ENCODE measurements at places on chromosomes 5 and 9. TPM values are rescaled to one million over a fixed set of nuclear protein-coding genes. Genes with fewer than 3 reads are reported as not detected.

The ENG gene
- polyA plus RNA-seq: 23.3 TPM

The TXNDC15 gene
- 124 TPM for polyA plus RNA-seq

The ACSL6 gene
- polyA plus RNA-seq: not detected

DNA sequence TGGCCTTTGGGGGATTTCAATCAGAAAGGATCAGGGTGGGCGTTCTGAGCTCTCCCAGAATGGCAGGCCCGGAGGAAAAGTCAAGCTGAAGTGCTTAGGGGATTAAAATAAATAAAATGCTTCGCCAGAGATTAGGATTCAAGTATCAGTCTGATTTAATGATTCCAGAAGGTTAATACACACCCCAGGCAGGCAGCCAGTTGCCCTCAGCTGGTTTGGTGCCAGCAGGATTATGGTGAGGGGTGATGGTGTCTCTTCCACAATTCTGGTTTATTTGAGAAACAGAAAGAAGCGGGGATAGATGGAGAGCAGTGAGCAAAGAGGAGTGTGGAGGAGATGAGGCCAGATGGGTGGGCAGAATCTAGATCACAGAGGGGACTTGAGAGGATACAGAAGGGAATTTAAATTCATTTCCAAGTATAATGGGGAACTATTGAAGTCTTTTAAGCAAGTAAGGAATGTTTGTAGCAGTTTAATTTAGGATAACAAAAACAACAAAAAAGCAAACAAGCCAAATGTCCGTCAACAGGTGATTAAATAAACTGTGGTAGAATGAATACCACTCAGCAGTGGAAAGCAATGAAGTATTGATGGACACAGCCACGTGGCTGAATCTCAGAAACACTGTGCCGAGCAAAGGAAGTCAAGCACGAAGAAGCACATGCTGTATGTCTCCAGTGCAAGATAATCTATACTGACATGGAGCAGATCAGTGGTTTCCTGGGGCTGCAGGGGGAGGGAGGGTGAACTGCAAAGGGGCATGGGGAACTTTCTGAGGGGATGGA, 297.7 kb downstream of the MSX2 start:
- DNase-seq: no peak

DNA sequence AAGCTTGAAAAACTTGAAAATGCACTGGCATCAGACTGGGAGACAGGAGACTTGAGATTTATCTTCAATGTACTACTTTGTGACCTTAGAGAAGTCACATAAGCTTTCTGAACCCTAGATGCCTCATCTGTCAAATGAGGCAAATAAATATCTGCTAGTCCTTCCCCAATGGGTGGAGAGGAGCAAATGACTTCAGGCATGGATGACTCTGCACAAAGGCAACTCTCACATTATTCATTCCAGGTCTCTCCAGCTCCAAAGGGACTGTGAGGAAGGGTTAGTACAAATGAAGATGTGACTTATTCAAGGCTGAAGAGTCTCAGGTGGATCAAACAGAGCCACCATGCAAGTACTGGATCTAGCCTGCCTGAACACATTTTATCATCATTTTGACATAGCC, 228.7 kb downstream of the SLIT3 start:
- DNase-seq: no peak

DNA sequence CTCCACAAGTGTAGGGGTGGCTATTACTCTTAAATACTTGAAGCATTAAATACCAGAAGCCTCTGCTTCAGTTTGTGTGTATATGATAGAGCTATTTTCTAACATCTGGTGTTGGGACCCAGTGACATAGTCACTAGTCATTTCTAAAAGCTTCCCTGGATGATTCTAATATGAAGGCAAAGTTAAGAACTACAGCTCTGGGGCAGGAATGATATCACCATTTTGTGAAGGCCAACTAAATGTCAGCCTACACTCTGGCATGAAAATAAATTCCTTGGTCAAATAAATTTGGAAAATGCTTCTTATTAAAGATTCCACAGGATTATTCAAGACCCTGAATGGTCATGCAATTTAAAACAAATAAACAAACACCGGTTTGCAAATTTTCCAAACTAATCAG, 197.7 kb downstream of the PLK2 start:
- DNase-seq: peak; percentile 37

DNA sequence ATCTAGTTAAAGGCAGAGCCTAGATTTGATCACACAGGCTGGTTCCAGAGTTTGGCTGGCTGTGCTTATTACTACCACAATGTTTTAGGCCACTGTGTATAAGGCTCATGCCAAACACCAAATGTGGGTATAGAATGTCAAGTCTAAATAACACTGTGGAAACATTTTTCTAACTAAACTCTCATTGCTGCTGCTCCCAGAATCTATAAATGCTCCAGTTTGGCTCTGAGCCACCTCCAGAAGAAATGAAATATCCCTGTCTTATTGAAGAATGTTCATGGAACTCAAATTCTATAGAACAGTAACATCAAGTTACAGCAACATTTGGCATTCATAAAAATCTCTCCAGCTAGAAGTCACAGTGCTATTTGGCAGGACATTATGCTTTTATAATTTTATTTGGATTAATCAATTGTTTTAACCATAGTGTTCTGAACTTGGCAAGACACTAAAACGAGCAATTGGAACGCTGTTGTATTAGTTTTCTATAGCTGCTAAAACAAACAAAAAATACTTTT, 178.1 kb upstream of the COX7C start:
- no peak for DNase-seq

DNA sequence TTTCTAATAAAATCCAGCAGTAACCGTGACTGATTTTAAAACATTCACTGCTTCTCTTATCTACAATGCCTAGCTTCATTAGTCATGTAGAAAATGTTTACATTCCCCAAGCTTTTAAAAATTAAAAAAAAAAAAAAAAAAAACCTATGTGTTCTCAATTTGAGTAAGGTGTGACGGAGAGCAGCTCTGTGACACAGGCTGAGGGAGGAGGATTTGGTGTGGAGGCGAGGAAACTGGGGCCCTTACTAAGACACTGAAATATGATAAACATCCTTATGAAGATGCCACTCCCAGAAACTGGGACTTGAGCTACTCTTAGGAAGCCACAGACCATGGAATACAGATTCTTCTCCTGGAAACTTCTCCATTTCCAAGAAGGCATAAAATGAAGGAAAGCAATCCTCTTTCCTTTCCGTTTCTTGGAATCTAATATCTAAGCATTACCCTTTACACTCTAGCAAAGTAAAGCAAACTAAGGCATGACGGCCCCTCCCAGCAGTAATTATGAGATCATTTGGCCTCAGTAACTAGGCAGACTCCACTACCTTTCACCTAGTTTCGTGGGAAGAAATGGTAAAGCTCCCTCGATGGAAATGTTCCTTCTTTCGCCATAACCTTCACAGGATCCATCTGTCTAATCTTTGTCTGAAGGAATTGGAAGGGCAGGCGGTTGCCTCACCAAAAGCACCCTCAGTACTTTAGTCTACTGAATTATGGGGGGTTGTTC, 23.5 kb downstream of the GRAMD2B start:
- DNase-seq: peak; percentile 94

- no peak for DNase-seq
Observed at GRCh38 chr5:139023286-139023685, 148.2 kb upstream of the LRRTM2 start.

DNA sequence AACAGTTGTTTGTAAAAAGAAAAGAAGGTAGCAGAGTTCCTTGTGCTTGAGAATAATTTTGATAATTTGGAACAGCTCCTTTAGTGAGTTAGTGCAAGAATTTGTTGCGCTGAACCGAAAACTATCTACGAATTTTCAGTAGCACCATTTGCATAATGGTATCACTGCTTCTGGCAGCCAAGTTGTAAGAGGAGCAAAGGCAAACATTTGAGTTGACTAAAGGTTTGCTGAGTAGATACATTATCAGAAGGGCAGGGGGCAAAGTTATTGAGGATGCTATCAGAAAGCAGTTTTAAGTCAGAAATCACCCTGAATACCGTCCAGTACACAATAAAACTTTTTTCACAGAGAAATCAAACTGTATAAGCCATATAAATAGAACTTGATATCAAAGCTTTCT, 181.5 kb upstream of the MOCS2 start:
- DNase-seq: no peak

DNA sequence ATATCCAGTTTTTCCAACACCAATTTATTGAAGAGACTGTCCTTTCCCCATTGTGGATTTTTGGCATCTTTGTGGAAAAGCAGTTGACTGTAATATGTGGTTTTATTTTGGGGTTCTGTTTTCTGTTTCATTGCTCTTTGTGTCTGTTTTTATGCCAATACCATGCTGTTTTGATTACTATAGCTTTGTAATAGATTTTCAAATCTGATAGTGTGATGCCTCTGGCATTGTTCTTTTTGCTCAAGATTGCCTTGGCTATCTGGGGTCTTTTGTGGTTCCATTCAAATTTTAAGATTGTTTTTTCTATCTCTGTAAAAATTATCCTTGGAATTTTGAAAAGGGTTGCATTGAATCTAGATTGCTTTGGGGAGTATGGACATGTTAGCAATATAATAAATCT, 99.5 kb downstream of the NDUFAF2 start:
- DNase-seq: no peak

DNA sequence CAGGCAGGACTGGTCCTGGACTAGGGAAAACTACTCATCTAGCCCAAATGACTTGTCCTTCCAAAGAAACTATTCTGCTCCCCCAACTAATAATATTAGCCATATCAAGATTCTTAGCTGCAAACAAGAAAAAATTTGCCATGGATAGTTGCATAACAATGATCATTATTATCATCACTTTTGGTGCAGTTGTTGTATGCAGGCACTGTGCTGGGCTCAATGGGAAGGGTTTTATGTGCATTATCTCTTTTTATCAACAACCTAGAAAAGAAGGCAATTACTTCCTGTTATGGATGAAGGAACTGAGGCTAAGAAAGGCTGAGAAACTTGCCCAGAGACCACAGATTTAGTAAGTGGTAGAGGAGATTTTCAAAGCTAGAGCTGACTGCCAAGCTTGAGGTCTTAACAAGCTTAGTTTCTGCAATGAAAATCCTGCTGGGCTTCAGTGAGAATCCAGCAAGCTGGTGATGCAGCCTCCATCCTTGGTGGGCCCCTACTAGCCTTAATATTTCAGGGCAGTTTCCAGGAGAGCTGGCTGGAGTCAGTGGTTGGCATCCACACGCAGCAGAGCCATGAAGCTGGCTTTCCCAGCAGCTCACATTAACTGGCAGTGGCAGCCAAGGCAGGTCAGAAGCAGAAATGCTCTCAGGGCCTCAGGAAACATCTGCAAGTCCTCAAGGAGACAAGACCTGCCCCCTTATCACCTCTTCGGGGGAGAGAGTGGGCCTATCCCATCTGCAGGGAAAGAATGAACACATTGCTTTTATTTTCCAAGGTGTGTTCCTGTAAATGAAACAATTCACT, 20.5 kb upstream of the MEGF9 start:
- no peak for DNase-seq

DNA sequence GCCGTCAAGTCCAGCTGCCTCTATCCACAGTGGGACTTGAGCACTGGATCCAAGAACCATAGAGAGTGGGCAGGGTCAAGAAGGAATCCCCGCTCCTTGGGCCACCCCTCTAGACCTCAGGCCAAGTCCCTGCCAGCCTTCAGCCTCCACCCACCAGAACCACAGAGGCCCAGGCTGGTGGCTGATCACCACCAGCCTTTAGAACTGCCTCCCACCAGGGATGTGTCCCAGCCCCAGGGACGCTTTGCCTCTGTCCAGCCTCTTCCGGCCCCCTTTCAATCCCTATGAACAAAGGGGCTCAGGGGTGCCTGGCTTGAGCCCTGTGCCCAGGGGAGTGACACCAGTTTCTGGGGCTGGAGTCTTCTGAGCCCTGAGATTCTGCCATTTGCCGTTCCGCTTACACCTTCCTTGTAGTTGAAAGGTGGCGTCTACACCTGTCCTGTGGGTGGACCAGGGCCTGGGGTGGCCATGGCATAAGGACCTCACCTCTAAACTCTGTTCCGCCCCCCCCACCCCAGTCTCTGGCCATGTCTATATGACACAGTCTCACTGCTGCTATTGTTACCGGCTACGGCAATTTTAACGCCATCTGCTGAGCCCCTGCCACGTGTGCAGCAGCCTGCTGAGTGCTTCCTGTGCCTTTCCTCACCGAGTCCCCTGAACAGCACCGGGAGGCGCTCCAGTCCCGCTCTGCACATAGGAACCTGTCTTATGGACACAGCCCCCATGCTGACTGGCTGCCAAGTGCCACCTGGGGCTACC, 35.7 kb upstream of the ORM1 start:
- no peak for DNase-seq

GRCh38 chr5:127415034-127415433, 102.4 kb upstream of the PRRC1 start:
- DNase-seq: no peak

- DNase-seq: no peak
Observed at GRCh38 chr9:35664531-35665470, at the start of gene ARHGEF39. Gene ARHGEF39 (minus strand): TSS chr9:35665195. CDS start chr9:35665169, 26 bp downstream.

DNA sequence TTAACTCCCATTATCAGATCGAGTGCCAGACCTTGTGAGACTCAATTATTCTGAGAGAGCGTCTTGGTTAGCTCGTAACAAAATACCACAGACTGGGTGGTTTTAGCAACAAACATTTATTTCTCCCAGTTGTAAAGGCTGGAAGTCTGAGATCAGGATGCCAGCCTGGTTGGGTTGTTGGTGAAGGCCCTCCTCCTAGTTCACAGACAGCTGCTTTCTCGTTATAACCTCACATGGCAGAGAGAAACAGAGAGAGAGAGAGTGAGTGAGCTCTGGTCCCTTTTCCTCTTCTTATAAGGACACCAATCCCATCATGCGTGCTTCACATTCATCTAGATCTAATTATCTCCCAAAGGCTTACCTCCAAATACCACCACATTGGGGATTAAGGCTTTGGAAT, 114.2 kb upstream of the SLC24A2 start:
- DNase-seq: no peak

DNA sequence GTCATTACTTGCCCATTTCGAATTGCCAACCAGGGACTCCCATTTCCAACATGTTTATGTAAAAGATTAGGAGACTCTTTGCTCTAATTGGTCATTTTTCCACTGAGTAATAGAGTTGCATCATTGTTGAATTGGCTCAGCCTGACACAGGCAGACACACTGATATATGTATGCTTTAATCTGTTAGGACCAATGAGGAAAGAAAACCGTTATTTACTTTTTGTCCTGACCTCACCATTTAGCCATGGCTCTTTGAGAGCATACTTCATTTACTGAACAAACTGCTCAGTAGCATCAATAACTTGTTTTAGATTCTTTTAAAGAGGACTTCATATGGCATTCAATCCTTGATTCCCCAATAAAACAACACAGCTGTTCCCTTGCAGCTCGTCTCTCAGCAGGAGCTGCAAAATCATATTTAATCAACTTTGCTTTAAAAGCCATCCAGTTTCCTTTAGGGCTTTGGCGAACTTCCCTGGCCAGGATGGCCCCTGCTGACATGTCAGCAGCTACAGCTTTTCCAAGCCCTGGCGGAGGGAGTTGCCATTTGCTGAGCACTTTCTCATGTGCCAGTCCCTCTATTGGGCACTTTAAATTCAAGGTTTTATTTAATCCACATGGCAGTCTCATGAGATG, 251.5 kb upstream of the TNC start:
- peak; percentile 58 for DNase-seq

DNA sequence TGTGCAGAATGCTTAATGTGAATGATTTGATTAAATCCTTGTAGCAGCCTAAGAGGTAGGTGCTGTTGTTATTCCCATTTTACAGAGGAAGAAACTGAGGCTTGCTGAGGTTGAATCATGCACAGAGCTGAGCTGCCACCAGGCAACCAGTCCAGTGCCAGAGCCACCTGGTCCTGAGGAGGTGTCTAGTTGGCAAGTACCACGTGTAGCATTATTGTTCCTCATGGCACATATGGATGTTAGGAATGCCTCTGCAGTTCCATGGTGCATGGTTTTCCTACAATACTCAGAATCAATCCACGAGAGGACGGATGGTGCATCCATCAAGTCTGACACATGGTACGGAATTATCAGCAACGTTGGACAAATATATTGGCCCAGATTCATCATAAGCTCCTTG, 8.9 kb downstream of the UBE2QL1 start:
- DNase-seq: no peak

GRCh38 chr5:176491101-176491502, 42.9 kb downstream of the FAF2 start:
- DNase-seq: peak; percentile 37

All from BJ (cell line).